Amygdala (tissue), 56 donors: ENCODE measurements at places on chromosomes 7 and 10.

DNA sequence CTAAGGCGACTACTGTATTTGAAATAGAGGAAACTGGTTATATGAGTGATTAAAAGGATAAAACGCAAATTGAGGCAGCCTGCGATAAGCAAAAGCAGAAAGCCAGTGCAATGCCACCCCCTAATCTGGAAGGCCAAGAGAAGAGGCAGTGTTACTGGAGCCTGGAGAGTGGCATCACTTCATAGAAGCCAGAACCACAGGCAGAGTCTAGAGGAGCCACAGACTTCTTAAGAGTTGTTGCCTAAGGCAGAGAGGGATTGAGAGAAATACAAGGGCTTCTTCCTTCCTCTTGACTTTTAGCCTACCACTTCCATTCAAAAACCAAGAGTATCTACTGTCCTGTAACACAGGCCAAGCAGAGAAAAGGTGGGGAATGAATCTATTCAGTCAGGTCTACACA is 94.9 kb upstream of the SKAP2 start:
- no peak for DNase-seq

DNA sequence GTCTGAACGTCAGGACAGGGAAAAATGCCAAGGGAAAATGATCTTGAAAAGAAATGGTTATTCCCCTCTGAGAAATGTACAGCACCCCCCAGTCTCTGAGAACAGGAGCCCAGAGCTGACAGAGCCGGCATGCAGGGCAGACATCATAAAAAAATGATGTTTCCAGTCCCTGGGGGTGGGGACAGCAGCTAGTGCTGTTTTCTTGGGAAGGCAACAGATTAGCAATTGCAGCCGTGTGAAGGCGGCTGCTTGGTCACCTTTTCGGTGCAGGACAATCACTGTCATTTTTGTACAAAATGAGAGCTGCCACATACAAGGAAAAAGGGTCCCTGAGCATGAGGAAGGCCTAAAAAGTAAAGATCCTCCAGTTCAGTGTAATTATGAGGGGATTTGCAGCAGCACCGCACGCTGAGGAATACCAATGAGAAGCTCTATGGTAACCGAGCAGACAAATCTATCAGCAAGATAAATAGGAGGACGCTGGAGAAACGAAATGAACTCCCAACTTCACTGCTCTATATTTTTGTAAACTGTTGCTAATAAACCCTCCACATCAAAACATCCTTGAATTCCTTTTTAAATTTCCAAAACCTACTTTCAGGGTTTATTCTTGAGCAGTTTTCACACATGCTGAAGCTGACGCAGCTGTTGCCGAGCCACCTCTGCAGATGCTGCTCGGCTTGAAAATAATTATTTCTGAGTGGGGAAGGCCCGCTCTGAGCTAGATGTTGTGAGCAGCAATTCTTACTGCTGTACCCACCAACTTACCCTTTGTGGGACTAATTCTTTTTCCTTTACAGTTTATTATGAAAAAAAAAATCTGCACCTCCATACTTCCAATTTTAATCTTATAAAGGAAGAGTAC is 98.2 kb upstream of the NEBL start:
- DNase-seq: no peak

DNA sequence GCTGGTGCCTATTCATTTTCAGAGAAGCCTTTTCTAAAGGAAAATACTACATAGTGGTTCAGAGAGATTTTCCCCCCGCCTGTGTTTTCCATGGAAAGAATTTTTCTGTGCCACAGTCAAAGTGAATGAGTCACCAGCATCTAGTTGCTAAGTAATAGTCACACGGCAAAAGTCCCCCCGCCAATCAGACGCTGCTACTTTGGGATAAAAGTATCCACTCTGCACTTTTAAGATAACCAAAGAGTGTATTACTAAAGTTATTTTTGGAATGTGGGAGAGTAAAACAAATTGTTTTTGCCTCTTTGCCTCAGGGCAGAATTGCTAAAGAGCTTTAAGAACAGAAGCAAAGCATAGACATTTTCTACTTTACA is 23.5 kb downstream of the ABLIM1 start:
- DNase-seq: peak; percentile 10

DNA sequence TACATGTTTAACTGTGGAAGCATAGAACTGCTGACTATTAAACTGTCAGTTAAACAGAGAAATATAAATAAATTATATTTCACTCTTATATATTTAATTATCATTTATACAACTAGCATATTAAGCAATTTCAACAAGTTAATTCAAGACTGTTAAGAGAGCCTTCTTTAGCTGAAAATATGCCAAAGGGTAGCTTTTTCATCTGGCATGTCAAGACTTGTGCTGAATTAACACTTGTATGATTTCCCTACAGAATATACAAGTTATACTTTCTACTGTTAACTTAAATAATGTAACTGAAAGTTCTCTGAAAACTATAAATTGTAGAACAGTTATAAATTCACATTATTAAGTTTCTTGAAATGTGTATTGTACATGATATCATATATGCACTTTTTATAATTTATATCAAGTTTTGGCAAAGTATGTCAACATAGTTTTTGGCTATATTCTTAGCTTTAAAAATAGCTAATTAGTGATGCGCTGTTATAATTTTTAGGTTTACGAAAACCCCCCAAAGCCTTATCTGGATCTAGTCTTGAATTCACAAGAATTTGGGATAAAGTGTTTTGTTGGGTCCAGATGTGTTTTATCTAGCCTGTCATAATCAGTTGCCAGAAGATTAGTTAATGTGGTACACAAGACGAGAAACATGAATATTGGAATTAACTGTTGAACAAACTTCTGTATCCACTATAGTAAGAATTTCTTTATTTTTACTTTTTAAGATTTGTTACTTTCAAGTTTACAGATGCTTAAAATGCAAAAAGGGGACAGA is 231.1 kb upstream of the FOXP2 start:
- no peak for DNase-seq

DNA sequence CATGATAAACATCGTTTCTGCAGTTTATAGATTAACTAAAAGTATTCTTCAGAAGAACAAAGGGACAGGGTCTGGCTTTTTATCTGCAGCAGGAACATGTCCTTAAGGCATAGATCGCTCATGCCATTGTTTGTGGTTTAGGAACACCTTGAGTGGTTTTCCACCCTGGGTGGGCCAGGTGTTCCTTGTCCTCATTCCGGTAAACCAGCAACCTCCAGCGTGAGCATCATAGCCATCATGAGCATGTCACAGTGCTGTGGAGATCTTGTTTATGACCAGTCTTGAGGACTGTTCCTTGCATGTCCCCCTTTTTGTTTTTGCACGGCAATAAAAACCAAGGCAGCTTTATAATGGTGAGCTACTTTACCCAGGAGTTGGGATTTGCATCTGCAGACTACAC is 33.9 kb downstream of the STOX1 start:
- no peak for DNase-seq

DNA sequence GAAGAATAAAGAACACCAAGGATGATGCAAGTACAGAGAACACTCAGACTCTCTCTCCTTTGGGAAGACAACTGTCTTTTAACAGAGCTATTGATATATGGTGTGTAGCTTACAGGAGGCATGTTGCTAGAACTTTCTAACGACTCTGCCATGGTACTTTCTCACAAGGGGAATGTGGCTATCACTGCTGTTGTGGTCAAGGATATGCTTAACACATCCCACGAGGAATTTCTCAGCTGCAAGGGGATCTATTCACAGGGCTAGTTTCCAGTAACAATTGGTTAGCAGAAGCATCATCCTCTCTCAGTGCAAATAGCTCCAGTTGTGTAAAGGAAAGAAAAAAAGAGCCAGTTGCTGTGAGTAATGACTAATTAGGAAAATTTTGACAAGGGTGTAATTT is 826.0 kb downstream of the SORCS1 start:
- DNase-seq: no peak

DNA sequence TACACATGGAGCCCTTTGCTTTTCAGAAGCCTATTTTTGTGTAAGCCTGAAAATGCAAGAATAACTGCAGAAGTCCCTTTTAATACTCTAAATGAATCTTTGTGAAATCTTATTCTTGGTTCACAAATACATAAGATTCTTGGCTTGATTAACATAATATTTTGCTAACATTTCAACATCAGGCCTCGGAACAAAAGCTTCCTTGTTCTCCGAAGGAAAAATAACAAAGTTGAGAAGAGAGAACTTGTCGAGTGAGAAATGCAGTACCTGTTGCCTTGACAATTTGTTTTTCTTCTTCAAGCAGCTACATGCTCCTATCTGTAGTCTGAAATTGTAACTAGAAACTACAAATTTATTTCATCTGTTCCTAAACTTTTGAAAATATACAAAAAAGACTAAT is 8.5 kb downstream of the NT5C2 start:
- DNase-seq: no peak

DNA sequence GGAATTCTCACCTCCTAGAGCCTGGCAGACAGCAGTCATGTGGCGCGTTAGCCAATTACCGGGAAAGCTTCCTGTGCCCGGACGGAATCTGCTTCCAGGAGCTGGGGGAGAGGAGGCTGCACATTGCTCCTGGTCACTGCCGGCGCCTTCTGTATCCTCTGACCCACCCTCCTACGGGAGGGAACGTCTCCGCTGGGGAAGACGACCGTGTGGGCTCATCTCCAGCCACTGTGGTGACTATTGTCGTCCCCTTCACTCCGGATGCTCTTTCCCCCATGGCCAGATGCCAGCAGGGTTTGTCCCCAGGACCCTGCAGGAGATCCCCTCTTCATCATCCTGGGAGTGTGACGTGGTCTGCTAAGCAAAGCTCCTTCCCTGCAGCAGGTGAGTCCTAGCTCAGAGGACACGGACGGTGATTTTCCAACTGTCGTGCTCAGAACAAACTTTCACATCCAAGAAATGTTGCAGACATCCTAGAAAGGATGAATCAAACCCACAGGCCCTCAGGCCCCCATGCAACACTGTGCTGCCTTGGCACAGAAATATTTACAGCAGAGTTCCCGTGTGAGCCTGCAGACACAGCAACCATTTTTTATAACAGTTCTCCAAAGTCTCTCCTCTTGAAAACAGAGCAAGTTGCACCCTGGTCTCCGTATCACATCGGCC is 29.6 kb upstream of the FAM20C start:
- no peak for DNase-seq

DNA sequence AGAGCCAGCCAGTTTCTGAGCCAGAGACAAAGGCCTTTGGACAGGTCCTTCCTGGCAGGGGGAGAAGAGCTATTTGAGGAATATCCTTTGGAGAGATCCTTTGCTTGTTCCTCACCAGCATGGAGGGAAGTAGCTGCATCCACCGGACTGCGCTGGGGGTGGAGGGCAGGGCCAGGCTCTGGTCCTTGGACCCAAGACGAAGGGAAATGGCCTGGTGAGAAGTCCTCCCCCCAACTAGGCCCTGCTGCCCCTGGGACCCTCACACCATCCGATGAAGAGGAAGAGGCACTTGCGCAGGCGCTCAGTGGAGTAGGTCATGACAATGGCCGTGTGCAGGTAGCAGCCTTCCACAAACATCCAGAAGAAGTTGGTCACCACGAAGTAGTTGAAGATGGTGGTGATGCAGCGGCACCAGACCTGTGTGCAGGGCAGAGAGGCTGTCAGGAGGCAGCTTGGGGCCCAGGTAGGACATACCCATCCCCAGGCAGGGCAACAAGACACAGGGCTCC is 19.8 kb downstream of the CRHR2 start:
- DNase-seq: no peak

DNA sequence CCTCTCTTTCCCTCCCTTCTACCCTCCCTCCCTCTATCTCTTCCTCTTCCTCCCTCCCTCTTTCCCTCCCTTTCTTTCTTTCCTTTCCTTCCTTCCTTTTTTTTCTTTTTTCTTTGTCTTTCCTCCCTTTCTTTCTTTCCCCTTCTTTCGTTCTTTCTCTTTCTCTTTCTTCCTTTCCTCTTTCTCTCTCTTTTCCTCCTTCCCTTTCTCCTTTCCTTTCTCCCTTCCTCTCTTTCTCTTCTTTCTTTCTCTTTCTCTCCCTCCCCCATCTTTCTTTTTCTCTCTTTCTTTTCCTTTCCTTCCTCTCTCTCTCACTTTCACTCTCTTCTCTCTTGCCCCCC is 7.4 kb downstream of the CLDN3 start:
- DNase-seq: no peak

- no peak for DNase-seq
These were observed 171.9 kb downstream of the EBF3 start for GRCh38 chr10:129792141-129792540.

GRCh38 chr10:28991333-28992270 is 297.3 kb upstream of the LYZL1 start:
- no peak for DNase-seq

GRCh38 chr7:25726170-25726780 is 425.7 kb upstream of the NFE2L3 start:
- no peak for DNase-seq

DNA sequence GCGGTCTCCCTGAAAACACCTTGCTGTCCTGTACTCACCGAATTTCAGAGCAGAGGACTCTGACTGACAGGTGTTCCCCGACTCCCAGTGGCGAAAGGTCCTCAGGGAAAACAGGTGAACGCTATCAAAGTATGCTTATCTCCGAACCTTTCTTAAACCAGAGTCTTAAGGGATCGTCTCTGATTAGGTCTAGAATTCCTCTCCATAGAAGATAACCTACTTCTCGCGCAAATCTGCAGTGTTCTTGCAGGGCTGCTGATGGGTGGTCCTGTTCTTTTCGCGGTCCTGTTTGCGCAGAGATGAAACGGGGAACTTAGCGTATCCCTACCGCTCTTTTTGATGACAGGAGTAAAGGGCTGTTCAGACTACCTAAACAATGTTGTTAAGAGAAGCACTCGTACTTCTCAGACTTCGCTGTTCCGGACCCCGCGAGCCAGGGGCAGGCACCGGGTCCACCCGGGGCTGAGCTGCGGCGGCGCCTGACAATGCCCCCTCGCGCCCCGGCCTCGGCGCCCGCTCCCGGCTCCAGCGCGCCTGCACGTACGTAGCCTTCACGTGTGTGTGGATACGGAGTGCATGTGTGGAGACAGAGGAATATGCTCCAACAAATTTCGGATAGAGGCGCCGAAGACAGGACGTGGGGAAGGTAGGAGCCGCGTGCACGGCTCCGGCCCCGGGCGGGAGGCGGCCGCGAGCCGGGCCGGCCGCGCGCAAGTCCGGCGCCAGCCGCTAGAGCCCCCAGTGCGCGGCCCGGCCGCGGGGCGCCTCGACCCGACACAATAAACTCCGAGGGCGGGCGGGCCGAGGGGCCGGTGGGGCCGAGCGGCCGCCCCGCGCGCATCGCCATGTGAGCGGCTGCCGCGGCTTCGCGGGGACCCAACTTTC is 766 bp upstream of the ZMYND11 start:
- DNase-seq: no peak

GRCh38 chr10:70303730-70304129 is 19.9 kb upstream of the NPFFR1 start:
- DNase-seq: no peak

DNA sequence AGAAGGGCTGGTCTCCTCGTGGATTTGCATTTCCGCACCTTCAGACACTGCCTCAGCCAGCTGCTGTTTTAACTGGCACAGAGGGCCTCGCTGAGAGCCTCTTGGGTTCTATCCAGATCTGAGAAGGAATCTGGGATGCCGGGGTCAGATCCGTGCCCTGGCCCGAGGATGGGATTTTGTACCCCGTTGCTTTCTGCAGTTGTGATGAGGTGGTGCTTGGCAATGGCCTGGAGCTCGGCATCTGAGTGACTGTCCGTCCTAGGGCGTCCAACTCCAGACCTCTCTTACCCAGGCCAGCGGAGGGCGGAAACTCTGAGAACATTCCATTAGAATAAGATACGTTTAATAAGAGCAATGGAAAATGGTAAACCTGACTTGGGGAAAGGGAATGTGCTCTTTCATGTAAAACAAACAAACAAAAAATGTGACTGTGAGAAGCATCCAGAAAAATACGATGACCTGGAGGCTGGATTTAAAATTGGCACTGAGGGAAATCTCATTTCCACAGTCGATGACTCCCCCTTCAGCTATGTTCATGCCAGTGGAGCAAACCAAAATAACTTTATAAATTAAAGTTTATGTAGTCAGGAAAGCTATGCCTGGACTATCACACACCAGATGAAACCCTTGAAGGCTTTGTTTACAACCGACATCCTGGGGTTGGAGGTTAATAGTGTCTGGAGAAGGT is 39.6 kb downstream of the GRK5 start:
- no peak for DNase-seq
